ENCODE measurements at places on chromosomes 2 and 18.

- DNase-seq: no peak
Measured at GRCh38 chr2:133819906-133820305, 251.6 kb upstream of the NCKAP5 start.

DNA sequence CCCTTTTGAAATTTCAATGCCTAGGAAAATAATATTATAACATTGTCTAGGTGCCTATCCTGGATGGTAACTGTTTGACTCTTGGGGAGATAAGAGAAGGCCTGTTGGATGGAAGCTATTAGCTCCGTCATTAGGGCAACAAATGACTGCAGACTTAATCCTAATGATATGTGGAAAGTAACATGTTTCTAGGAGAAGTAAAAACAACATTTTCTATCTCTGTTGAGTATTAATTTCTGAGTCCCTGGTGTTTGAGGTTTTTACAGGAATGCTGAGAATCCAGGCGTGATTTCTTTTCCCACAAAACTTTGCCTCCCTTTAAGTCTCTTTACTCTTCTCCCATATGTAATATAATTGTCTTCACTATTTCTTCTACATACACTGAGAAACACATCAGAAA is 159.1 kb downstream of the GALNT1 start:
- no peak for DNase-seq

- peak; percentile 50 for DNase-seq
Measured at GRCh38 chr18:45416168-45416567, 199.1 kb upstream of the SLC14A2 start.

DNA sequence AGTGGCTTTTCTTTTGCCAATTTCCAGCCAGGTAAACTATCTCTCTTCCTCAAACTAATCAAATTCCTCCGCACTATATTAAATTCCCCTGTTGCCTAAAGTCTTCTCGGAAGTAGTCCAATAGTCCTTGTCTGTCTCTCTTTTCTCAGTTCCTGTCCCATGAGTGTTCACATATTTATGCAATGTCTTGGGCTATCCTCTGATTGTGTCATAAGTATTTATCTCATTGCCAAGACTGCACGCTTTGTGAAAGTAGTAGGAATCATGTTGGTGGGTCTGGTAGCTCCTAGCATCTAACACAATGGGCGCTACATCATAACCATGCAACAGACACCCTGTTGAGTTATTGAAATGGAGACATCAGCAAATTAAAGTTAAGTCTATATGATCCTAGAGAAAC is 59.9 kb upstream of the POU3F3 start:
- no peak for DNase-seq

DNA sequence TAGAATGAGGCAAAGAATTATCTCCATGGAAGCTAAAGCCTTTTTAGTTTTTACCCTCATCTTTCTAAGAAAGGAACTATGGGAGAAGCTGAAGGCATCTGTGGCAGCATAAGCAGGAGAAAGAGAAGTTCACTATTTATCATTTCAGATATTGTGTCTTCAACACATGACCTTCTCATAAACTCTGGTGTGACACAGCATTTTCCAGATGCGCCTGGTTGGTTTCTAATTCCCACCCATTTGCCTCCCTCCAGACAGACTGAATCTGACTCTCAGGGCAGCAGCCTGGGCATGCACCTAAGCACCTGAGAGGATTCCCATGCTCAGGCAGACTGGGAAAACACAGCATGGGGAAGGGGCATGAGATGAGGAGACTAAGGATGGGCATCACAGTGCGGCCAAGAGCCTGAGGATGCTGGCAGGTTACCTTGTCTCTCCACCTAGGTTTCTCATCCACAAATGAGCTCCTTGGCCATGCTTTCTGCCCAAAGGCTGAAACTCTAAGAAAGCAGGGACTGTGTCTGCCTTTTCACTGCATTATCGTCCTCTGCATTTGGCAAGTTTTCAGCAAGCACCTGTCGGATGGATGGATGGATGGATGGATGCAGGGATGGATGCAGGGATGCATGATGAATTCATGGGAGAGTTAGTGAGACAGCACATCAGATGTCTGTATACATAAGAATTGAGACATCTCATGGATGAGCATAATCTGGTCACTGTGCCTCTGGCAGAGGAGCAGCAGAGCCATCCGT is 28.8 kb upstream of the SULT1C4 start:
- no peak for DNase-seq

- no peak for DNase-seq
Measured at GRCh38 chr18:22980394-22980793, 47.3 kb downstream of the RBBP8 start.

- DNase-seq: no peak
Measured at GRCh38 chr2:237290261-237290660, 123.7 kb downstream of the COL6A3 start.

- no peak for DNase-seq
Measured at GRCh38 chr2:203664029-203664755, 42.2 kb upstream of the CD28 start.

- no peak for DNase-seq
Measured at GRCh38 chr2:5188636-5189035, 503.5 kb upstream of the SOX11 start.

DNA sequence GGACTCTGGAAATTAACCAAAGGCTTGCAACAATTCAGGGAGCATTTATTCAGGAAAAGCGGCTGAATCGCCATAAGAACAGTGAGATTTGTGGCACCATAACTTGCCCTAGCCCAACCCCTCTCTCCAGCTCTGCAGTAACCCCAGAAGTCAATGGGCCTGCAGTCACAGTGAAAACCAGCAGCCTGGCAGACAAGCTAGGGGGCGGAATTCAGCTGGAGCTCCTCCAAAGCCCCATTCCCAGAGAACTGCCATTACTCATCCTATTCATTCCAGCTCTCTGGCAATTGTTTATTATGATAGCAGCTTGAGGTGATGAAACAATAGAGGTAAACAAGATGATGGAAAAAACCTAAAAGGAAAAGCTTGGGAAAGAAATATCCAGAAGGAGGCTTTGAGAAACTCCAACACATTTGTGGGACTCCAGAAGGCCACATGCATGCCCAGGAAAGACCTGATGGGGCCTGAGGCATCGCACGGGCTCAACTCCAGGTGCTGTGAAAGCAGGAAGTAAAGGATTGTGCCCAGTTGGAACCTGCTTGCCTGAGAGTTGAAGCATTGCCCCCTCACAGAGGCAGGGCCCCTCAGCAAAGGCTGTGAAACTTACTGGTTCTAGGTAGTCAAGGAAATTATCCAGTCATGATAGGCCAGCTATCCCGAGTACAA is 126.7 kb downstream of the TWIST2 start:
- DNase-seq: no peak

DNA sequence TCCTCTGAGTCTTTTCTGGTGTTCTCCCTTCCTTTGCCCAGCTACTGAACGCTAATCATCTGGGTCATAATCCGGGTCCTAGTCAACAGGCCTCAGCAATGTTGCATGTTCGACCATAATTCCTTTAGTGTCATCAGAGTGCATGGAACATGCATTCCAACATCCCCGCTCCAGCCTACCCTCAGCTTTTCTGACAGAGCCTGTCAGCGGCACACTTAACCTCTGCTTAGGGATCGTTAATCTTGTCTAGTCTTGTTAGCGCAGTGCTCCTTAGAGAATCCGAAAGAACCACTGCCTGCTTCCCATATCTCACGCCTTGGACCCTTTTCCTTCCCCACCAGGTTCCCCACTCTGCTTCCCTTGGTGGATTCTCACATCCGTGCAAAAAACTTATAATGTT is 767.9 kb upstream of the ID2 start:
- DNase-seq: no peak

DNA sequence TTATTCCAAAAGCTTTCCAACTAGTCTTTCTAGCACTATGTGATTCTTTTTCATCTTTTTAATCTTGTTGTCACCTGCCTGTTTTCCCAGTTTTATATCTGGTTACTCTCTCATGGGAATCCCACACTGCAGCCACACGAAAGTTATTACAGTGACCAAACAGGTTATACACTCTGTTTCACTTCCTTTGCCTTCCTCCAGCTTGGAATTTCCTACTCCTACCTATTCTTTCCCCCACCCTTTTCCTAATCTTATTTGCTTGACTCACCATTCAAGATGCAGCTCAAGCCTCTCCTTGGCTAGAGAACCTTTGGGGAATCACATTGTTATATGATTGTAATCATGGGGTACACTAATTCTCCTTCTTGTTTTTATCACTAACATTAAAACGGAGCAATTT is 13.4 kb upstream of the TLK1 start:
- DNase-seq: no peak

- no peak for DNase-seq
Measured at GRCh38 chr18:39600894-39601293, 2035.3 kb upstream of the CELF4 start.

DNA sequence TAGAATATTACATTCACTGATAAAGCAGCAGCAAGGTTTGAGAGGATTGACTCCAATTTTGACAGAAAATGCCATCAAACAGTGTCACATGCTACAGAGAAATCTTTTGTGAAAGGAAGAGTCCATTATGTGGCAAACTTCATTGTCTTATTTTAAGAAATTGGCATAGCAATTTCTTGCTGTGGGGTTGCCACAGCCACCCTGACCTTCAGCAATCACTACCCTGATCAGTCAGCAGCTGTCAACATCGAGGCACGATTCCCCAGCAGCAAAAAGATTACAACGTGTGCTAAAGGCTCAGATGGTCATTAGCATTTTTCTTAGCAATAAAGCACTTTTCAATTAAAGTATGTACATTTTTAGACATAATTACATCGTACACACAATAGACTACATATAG is 74.7 kb downstream of the PRKCE start:
- no peak for DNase-seq

- DNase-seq: no peak
Measured at GRCh38 chr2:139465789-139466188, 685.6 kb upstream of the NXPH2 start.

DNA sequence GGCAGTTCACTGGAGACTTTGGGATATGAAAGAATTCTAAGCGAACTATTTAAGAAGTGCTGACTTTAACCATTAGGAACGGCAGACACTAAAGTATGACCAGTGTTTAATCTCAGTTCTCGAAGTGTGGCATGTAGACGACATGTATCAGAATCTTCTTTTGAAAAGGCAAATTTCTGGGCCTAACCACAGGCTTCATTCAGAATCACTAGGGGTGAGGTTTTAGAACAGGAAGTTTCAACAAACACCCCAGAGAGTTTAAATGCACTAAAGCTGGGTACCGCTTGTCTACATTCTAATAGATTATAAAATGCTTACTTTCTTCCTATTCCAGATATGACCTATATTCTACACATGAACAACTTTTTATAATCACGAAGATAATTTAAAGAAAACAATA is 180.3 kb downstream of the ANKRD44 start:
- no peak for DNase-seq

GRCh38 chr18:27017901-27018500 is 152.5 kb upstream of the AQP4 start:
- DNase-seq: no peak

- no peak for DNase-seq
Measured at GRCh38 chr18:48688961-48689360, 150.1 kb downstream of the CTIF start.

GRCh38 chr2:218964041-218964771 is 4.7 kb downstream of the CDK5R2 start:
- DNase-seq: no peak

DNA sequence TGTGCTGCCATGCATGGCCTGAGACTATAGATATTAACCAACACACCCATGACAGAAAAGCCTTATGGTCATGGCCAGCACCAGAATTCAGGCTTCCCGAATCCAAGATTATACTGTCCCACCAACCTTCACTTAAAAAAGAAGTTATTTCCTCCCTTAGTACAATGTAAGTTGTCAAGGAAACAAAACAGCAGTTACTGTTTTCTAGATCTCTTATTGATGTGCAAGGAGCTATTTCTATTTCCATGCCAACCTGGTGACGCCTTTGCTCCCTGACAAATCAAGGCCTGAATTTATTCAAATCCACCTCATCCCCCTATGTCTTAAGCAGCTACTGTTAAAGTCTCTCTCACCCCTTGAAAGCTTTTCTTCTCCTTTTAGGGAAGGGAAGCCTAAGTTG is 249.3 kb downstream of the ZNF521 start:
- no peak for DNase-seq

GRCh38 chr2:175439416-175439815 is 257.9 kb upstream of the ATP5MC3 start:
- no peak for DNase-seq

- no peak for DNase-seq
Measured at GRCh38 chr18:26059357-26059756, 31.1 kb downstream of the SS18 start.

DNA sequence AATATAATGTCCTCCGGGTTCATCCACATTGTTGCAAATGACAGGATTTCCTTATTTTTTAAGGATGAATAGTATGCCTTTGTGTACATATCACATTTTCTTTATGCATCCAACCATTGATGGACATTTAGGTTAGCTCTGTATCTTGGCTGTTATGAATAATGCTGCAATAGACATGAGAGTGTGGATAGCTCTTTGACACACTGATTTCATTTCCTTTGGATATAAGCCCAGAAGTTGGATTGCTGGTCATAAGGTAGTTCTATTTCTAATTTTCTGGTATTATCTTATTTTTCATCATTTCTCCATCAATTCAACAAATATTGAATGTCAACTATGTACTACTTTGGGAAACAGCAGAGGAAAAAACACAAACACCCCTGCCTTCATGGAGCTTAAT is 423.3 kb downstream of the MTX2 start:
- no peak for DNase-seq

DNA sequence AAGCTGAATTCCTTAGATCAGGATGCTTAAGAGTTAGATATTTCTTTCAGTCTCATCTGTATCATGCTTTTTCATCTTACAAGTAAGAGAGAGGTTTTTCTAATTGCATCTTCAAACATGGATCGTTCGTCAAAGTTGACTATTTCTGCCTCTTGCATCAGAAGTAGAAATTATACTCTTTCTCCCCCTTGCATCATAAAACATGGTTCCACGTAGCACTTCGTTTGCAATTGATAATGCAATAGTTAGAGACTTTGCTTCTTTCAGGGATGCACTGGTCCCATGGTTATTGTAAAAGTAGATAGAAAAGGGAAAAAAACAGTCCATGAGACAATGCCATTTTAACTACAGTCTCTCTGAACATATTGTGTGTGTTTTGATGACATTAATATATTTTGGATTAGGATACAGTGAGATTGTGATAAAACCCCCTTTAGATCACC is 75.1 kb upstream of the PARD3B start:
- DNase-seq: no peak

DNA sequence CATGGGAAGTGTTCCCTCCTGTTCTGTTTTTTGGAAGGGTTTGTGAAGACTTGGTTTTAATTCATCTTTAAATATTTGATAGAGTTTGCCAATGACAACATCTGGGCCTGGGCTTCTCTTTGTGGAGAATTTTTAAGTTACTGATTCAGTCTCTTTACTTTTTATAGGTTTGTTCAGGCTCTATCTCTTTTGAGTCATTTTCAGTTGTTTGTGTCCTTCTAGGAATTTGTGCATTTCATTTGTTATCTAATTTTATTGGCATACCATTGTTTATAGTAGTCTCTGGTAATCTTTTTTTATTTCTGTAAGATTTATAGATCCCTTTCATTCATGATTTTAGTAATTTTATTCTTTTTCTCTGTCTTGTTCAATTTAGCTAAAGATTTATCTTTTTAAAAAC is 14.6 kb downstream of the SCLY start:
- no peak for DNase-seq

GRCh38 chr2:61419129-61419528 is 51.8 kb downstream of the USP34 start:
- DNase-seq: no peak

All from HAP-1 (cell line).